ENCODE measurements at places on chromosomes 6 and 20.

GRCh38 chr6:108661430-108661829 lies 100.7 kb downstream of the FOXO3 start:
- no peak for DNase-seq

DNA sequence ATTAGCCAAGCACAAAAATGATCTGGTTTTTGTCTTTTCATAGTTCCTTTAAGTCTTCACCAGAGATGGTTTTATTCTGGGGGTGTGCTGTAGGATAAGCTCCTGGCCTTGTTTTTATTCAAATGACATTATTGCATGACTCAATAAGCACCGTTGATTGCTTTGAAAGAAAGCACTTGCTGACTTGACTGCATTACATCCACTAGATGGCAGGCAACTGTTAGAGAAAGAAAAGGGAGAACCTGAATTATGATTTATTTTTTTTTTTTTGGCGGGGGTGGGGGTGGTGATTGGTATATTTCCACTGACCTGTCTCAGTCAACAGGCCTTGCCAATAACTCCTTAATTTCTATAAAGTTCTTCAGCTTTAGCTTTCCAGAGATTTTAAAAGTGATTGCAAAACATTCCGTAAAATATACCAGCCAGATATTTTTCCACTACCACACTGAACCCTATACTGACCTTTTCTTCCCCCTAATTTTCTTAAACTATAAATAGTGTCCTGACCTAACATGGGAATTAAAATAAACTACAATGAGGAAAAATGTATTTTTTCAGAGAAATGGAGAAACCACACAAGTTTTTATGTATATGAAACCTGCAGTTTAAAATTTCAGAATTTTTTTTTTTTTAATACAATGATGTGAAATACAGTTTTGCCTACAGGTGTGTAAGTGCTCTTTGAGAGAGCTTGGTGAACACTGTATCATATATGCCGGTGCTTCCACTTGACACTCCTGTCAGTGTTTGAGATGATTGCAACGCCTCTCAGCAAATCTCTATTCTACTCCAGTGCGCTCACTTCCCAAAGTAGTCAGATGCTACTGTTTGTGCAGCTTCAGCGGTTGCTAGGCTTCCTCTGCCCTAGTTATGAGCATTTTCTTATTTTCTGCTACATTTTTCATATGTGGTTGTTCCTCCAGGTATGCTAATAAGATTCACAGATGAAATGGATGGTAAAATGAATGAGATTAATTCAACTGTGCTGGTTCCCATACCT lies 274.3 kb downstream of the CD109 start:
- peak; percentile 2 for DNase-seq

GRCh38 chr20:14418376-14418775 lies 81.0 kb upstream of the FLRT3 start:
- no peak for DNase-seq

GRCh38 chr20:52780462-52780861 lies 191.7 kb upstream of the TSHZ2 start:
- DNase-seq = no peak

- DNase-seq = no peak
These were observed 118.9 kb downstream of the DACT2 start for GRCh38 chr6:168200571-168201134.

- DNase-seq = no peak
These were observed 5.4 kb downstream of the EYA2 start for GRCh38 chr20:46900086-46900485.

DNA sequence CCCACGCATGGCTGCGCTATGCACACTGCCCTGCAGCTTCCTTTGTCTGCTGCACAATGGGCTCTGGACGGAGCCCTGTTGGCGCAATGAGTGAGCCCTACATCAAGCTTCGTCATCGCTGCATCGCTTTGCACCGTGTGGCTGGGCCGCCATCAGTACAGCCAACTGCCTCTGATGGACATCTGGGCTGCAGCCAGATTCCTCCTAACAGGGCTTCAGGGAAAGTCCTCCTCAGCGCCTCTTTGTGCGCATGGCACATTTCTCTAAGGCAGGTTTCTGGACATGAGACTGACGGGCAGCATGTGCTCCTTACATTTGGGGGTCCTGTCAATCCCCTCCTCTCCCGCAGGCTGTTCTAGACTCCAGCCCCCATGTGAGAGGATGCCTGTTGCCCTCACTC lies 29.7 kb upstream of the ANGPT4 start:
- no peak for DNase-seq

DNA sequence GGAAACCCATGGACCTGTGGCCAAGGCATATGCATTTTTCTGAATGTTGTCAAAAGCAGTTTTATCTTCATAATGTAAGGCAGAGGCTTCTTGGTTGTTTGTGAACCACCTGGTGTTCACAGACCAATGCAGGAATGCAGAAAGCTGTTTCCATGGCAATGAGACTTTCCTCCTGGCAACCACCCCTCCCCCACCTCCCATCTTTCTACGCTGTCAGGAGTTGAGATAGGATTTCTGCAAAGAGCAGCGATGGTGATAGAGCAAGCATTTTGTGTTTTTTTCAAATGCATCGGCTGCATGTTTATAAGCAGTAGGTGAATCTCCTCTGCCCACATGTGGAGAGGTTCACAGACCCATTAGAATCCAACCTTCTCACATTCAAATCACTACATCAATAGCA lies 114.1 kb upstream of the SMLR1 start:
- DNase-seq = no peak

GRCh38 chr20:57711311-57711712 lies 1.5 kb upstream of the PMEPA1 start:
- no peak for DNase-seq

GRCh38 chr6:57021086-57021720 lies 25.3 kb upstream of the KIAA1586 start:
- DNase-seq = peak; percentile 14

DNA sequence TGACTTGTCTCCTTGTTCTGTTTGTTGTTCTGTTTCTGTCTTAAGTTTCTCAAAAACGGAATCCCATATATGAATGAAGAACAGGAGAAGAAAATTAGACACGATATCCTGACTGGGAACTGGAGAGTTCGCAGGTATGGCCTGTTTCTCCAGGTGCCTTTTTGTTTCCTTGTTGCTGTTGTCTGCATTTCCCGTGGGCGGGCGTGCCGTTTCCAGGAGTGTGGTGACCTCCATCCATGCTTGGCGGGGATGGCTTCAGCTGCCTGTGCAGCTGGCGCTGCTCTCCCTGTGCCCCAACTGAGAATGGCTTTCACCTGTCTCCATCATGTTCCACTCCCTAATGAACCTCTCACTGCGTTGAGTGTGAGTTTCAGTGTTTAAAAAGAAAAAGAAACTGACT lies 4.4 kb downstream of the PNLDC1 start:
- DNase-seq = no peak

DNA sequence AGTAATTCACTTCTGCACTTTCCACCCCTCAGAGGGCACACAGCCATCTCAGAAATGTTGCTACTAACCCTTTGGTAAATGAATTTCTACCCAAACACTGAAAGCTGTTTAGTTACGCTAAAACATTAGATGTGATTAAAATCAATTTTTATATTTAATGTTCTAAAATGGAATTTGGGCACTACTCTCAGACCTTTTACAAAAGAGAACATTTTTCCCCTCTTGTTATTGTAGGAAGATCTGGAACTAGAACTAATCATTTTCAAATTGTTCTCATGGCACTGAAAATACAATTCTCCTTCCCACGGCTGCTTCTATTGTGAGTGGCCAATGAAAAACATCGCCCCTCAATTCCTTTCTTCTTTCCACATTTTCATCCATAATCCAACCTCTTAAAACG lies 627.4 kb downstream of the CDH26 start:
- DNase-seq = no peak

DNA sequence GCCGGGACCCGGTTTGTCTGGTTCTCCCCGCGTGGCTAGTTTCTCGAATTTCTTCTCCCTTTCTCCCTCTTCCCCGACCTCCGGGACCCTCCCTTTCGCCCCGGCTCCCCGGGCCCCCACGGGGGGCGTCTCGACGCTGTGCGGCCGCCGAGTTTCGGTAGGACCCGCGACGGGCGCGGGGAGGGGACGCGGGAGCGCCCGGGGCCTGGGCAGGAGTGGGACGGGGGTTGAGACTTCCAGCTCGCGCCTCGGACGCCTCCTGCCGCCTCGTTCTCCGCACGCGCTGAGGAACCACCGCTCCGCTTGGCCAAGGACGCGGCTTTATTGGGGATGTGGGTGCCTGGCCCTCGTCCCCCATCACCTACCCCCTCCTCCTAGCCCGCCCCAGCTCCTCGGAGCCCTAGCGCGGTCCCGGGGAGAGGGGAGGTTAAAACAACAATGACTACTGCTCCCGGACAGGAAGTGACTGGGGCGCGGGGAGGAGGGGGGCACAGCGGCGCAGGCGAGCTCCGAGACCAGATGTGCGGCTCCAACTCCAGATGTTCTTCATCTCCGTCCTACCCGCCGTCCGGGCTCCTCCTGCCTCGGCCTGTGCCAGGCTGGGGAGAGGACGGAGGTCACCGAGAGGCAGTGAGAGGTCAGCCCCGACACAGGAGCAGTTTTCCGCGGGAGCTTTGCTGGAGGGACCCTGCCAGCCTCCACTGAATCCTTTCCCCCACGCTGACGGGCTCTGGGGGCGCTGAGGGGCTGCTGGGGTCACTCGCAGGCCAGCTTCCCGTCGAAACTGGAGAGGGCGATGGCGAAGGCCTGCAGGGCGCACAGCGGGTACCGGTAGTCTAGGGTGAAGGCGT lies 917 bp upstream of the TEAD3 start:
- no peak for DNase-seq

- no peak for DNase-seq
These were observed 32.7 kb upstream of the SAMHD1 start for GRCh38 chr20:36984257-36984638.

GRCh38 chr20:50613438-50614169 lies 77.7 kb downstream of the RIPOR3 start:
- DNase-seq = no peak

DNA sequence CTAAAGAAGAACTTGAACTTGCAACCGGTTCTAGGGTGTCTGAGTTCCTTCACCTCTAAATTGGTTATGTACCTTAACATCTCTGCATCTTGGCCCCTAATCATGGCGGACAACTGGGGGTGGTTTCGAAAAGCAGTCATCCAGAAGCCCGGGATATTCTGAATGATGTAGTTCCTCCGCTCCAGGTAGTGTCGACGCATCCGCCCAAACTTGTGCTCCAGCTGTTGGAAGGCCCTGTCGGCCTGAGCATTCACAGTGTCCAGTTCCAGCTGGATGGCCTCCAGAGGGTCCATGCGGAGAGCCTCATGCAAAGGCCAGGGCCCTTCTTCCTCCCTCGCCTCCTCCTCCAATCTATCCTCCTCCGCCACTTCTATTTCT lies 887 bp downstream of the TSPYL1 start:
- DNase-seq = no peak

- no peak for DNase-seq
These were observed 476.4 kb downstream of the KIF16B start for GRCh38 chr20:16096756-16097326.

GRCh38 chr20:11851646-11852045 lies 66.0 kb upstream of the BTBD3 start:
- no peak for DNase-seq

- DNase-seq = no peak
These were observed 149.1 kb downstream of the EDN1 start for GRCh38 chr6:12439296-12439695.

DNA sequence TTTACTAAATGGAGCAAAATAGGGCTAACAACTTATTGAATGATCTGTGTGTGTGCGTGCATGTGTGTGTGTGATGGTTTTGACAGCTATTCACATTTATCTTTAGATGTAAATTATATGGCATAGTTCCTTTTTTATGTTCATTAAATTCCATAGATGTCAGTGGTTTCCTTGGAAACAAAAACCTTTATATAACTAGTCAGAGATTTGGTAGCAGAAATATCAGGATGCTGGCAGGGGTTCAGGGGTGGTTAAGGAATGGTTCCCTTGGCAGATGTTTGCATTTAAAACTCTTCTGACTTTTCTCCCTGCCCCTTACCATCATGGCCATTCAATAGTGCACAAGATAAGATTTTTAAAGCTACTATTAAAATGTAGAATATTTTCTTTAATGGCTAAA lies 256.6 kb downstream of the PLCB1 start:
- no peak for DNase-seq

DNA sequence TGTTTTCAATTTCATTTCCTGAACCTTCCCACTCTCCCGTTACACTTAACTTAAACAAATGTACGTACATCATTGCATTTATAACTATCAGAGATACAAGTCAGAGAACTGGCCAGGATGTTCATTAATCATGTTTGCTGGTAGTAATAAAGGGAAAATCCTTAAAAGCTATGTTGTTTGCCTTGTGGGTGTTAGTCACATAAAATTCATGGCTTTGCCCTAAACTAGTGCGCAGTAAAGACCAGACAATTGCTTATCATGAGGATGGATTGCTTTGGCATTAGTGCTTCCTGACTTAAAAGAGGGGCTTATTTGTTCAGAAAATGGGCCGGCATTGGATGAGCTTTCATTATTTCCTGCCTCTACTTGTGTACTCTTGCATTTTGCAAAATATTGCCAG lies 1037.3 kb upstream of the FLRT3 start:
- no peak for DNase-seq

DNA sequence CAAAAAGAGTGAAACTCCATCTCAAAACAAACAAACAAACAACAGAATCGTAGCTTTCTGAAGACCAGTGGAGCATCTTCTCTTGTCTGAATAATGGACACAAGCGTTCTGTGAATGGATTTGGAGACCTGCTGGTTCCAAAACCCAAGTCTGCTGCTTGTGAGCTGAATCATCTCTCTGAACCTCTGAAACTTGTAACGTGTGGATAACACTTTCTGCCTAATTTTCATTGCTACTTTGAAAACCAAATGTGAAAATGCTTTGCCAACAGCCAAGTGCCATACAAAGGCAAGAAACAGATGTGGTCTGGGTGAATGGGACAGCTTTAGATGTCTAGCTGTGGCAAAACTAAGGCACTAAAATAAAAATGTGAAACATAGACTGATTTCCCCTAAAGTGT lies 44.3 kb downstream of the PHACTR1 start:
- DNase-seq = no peak

GRCh38 chr6:127266892-127267645 lies 405 bp downstream of the RNF146 start:
- DNase-seq = no peak

DNA sequence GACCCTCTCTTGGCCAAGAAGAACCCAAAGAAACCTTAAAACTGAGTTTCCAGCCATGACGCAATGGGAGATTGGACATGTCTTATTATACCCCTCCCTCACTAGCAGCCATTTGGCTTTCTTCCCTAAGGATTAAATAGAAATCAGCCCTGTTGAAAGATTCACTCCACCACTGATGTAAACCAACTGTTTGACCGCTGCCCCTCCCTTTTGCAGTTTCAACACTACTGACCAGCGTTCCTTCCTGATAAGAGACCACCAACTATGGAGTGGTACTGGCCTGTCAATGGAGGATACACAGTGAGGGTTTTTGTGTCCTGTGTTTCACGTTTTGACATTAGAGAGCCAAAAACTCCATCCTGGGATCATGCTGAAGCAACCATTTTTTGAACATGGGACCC lies 53.2 kb upstream of the CD2AP start:
- no peak for DNase-seq

DNA sequence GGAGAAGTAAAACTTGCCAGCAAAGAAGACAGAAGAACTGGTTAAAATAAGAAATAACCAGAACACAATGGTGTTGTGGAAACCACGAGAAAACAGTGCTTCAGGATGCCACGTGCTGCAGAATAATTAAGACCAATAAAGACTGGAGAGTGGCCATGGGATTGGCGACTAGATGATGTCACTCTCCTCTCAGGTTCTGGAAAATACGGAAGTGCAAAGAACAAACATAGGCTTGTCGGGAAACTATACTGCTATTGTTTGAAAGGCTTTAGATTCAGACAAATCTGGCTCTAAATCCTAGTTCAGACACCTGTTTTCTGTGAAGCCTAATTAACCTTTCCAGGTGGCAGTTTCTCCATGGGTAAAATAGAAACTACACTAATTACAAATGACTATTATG lies 138.4 kb upstream of the STXBP5 start:
- DNase-seq = peak; percentile 15
